ENCODE measurements at places on chromosomes 5 and 9.

DNA sequence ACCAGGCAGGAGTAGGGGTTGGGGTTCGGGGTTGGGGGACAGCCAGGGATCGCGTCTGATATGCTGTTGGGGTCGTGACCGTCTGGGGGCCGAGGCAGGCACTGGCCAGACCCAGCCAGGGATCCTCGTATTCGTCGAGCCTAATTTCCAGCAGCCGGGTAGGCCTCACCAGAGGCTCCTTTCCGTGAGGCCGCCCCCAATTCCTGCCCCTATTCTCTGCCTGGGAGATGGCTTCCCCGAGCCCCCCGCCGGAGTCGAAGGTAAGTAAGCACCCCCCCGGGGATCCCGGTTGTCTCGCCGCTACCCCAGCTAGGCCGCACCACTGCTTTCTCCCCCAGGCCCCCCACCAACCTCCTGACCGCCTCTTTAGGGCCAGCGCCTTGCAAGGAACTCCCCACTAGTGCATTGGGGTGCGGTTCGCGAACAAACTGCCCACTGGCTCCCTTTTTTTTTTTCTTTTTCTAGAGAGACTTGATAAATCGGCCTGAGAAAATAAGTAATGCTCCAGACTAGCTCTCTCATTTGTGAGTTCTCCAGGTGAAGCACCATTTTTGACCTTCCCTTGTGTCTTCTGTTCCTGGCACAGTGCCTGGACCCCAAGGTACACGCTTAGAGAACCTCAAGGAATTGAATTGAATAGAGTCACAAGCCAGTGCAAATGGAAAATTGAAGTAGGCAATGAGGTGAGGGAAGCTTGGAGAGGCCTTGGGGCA lies 435 bp downstream of the ZNF189 start:
- no peak for DNase-seq

DNA sequence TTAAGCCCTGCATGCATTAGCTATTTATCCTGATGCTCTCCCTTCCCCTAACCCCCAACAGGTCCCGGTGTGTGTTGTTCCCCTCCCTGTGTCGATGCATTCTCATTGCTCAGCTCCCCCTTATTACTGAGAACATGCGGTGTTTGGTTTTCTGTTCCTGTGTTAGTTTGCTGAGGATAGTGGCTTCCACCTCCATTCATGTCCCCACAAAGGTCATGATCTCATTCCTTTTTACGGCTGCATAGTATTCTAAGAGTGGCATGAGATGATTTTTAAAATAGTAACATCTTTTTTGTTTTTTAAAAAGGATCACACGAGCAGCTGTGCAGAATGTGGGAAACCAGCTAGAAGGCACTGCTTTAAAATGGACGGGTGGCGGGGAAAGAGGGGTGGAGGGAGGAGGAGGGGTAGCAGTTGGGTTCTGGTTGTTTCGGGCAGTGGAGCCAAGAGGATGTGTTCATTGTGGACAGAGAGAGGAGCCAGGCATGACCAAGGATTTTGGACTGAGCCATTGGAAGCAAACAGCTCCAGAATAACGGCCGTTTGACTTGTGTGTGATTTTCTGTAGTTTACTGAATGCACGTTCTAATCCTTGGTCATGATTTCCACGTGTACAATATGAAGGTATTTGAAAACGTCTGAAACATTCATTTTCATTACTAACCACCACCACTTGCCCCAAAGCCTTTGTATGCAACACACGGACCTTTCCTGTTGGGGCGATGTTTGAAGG lies 1.7 kb upstream of the TENT4A start:
- DNase-seq: no peak

DNA sequence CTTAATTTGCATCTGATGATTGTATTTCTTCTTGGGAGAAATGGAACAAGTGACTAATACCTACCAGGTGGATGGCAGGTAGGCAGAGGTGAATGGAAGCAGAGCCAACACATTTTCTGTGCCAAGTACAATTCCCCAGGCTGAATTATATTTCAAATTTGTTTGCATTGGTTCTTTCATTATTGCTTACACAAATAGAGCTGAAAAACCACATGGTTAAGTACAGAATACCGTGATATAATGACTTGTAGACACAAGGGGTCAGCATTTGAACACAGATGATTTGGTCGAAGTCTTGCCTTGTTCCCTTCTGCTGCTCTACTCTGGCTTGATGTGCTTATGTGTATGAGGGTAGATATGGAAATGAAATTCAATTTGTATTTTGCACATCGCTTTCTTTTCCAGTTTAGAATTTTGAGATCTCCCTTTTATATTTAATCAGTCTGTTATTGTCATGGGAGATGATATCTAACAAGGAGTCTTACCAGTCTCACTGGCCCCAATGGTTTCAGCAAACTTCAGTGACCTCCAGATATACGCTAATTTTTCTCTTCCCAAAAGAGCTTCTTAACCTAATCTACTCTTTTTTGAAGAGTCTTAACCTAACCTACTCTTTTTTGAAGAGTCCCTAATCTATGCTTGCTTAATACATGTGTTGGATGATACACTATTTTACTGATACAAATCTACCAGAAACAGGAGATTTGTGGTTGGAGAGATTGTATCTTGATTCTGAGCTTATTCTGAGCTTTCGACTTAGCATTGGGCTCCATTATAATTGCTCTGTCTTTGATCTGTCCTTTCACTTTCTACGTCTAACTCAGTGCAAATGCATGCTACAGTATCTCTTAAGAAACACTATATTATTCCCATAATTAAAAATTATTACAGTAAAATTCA lies 88.1 kb downstream of the PCSK1 start:
- DNase-seq: no peak

GRCh38 chr9:35795695-35796094 lies 4.3 kb downstream of the NPR2 start:
- no peak for DNase-seq

DNA sequence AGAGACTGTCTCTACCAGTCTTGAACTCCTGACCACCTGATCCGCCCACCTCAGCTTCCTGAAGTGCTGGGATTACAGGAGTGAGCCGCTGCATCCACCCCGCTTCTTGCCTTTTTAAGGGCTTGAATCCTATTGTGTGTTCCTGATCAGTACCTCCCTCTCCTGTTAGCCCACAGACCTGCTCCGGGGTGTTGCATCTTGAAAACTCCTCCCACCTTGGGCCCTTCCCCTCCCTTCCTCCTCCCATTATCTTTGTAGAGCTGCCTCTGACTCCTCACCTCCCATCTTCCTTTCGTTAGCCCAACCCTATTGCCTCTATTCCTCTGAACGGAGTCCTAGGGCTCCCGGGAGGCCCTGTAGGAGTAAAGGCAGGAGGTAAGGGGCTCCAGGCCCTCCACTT lies 48.5 kb upstream of the NEK6 start:
- no peak for DNase-seq

GRCh38 chr9:125466411-125466810 lies 204.8 kb downstream of the GAPVD1 start:
- no peak for DNase-seq

GRCh38 chr5:170278611-170279458 lies 18.7 kb downstream of the LCP2 start:
- DNase-seq: no peak

DNA sequence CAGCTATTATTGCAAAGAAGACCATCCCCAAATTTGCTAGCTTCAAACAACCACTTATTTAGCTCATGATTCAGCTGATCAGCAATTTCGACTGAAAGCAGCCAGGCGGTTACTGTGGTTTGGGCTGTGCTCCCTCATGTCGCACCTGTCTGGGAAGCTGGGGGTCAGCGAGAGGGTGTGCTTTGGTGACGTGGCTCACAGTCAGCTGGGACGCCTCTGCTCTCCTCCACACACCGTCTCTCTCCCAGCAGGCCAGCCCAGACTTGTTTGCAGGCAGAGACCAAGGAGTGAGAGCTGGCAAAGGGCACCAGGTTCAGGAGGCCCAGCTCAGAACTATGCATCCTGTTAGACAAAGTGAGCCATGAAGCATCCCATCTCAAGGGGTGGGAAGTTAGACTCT lies 140.9 kb downstream of the SYK start:
- DNase-seq: no peak

DNA sequence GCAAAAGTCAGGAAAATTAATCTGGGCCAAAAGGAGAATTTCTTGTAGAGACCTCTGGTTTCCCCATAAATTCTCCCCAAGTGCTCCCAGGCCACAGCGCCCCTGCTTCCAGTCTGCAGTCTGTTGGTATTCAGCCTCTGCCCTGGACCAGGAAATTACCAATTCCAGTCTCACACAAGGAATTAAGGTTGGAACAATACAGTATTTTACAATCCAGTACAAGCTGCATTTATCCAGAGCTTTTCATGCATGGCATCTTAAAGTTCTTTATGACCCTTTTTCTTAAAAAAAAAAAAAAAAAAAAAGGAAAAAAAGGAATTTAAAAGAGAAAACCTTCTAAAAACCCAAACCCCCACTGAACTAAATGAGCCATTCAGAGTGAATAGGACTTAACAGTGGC lies 139.6 kb upstream of the RANBP3L start:
- no peak for DNase-seq

- no peak for DNase-seq
Measured at GRCh38 chr9:27355166-27355565, 58.2 kb upstream of the EQTN start.

GRCh38 chr5:34511915-34512314 lies 144.2 kb upstream of the RAI14 start:
- no peak for DNase-seq

- no peak for DNase-seq
Measured at GRCh38 chr9:29816954-29817703, 2243.8 kb upstream of the C9orf72 start.

- DNase-seq: no peak
Measured at GRCh38 chr5:91070761-91071550, 312.2 kb downstream of the ARRDC3 start.

GRCh38 chr9:117771136-117771535 lies 66.9 kb downstream of the TLR4 start:
- DNase-seq: no peak

DNA sequence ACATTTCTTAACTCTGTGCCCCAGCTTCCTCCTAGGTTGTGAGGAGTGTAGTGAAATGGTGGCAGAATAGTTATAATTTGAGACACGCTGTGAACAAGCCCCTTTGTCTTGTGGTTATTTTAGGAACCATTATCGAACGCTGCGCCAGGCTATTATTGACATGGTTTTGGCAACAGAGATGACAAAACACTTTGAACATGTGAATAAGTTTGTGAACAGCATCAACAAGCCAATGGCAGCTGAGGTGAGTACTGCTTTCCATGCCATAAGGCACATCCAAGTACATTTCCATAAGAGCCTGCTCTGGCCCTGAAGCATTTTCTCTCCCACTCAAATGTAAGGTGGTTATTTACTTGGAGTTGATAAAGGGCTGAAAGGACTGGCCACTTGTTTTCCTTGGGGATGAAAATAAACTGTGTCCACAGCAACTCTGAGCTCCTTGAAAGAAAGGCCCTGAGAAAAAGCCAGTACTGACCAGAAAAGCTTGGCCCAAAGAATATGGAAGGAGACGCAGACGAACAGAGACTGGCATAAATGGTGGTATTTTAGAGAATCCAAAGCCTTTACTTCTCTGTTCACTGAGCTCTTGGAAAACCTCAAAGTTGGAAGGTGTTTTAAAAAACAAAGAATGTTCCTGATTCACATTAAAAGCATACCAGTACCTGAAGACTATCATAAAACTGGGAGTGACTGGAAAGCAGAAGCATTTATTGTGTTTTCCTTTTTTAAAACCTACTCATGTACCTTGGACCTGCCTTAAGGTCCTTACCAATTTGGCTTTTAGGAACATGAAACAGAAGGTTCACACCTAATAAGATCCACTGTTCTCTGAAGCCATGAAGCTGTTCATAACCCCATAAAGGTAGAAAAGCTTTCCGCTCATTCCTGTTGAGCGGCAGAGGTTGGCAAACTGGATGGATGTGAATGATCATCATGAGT lies 72.2 kb downstream of the WDR41 start:
- DNase-seq: no peak

DNA sequence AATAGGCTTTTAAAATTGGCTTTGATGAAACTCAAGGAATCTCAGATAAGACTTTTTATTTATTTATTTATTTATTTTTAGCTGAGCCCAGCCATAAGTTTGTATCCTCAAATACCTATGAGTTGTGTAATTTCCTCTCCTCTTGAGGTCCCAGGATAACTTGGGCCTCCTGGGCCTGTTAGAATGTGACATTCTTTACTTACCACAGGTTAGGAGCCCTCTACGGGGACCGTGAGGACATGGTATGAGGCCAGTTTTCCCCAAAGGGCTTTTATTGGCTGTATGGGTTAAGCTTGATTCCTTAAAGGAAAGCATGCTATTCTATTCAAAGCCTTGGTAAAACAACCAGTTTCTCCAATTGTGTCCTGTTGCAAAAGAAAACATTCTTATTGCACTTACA lies 16.9 kb downstream of the SHISAL2B start:
- no peak for DNase-seq

- DNase-seq: no peak
Measured at GRCh38 chr9:126927419-126927818, 12.8 kb downstream of the RALGPS1 start.

GRCh38 chr5:149654231-149654630 lies 72.9 kb downstream of the ARHGEF37 start:
- DNase-seq: no peak

DNA sequence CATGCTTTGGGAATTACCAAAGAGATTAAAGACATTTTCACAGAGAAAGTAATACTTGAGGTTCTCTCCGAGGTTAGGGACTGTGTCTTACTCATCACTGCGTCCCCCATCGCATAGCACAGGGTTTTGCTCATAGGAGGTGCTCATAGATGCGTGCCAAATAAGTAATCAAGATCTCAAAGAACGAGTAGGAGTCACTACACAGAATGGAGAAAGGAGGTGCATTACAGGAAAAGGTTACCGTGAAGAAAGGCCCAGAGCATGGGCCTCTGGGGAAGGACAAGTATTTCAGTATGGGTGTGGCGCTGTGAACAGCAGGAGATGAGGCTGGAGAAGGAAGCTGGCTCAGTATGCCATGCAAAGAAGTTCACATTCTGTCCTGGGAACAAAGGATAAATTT lies 182.4 kb downstream of the ACTL7B start:
- no peak for DNase-seq

- no peak for DNase-seq
Measured at GRCh38 chr5:98785244-98785643, 11.8 kb downstream of the RGMB start.

- no peak for DNase-seq
Measured at GRCh38 chr5:101942321-101942882, 353.7 kb downstream of the SLCO4C1 start.

- DNase-seq: peak; percentile 10
Measured at GRCh38 chr5:95822542-95823181, at the start of gene GLRX. GLRX (minus strand) TSS chr5:95822726; CDS start chr5:95822662, 64 bp downstream.

GRCh38 chr5:81605299-81605698 lies 145.6 kb downstream of the SSBP2 start:
- DNase-seq: no peak

DNA sequence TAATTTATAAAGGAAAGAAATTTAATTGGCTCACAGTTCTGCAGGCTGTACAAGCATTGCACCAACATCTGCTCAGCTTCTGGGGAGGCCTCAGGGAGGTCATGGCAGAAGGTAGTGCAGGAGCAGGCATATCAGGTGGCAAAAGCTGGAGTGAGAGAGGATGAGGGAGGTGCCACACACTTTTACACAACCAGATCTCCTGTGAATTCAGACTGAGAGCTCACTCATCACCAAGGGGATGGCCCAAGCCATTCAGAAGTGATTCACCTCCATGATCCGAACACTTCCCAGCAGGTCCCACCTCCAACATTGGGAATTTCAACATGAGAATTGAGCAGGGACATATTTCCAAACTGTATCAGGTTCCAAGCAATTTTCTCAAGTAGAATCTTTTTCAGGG lies 84.7 kb upstream of the BRINP1 start:
- no peak for DNase-seq

GRCh38 chr5:168860503-168860902 lies 281.3 kb upstream of the PANK3 start:
- no peak for DNase-seq

- no peak for DNase-seq
Measured at GRCh38 chr9:98378206-98378780, 122.8 kb upstream of the TBC1D2 start.

Measured in progenitor cell of endocrine pancreas (in vitro differentiated cells).